SIG-M5 (cell line): ENCODE measurements at places on chromosomes 4 and X.

DNA sequence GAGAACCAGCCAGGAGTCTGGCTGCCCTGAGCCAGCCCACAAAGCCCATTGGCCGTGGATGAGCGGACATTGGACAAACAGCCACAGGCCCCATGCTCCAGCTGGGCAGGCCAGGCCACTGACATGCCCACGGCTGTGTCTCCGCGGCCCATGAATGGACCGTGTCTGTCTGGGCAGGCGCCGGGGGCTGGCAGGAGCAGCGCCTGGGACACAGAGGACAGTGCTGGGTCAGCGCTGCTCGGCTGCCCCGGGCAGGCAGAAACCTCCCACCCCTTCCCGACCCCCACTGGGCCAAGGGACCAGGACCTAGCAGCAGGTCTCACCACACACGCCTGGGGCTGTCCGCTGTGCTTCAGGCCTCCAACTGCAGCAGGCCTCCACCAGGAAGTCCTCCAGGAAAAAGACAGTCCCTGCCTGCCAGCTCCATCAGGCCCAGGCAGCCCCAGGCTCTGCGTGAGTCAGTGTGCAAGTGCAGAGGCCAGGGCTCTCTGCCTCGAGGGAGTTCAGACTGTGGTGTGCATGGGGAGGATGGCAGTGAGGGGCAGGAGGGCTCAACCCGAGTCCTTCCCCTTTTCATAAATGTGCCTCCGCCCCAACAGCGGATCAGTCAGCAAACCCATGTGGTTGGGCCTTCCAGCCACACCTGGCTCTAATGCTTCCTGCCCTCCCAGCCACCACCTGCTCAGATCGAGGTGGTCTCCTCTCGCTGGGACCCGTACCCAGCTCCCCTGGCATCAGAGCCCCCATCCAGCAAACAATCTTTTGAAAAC is 17.2 kb upstream of the FGFR3 start:
- no peak for DNase-seq

- DNase-seq = no peak
Observed at GRCh38 chr4:118858779-118859178, 22.9 kb upstream of the SEC24D start.

DNA sequence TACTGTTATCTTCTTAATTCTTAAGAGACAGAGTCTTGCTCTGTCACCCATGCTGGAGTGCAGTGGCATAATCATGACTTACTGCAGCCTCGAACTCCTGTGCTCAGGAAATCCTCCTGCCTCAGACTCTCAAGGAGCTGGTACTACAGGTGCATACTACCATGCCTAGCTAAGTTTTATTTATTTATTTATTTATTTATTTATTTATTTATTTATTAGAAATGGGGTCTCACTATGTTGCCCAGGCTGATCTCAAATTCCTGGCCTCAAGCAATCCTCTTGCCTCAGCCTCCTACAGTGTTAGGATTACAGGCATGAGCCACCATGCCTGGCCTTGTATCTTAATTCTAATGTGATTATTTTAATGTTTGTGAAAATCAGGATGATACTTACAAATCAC is 125.6 kb downstream of the THOC2 start:
- no peak for DNase-seq

DNA sequence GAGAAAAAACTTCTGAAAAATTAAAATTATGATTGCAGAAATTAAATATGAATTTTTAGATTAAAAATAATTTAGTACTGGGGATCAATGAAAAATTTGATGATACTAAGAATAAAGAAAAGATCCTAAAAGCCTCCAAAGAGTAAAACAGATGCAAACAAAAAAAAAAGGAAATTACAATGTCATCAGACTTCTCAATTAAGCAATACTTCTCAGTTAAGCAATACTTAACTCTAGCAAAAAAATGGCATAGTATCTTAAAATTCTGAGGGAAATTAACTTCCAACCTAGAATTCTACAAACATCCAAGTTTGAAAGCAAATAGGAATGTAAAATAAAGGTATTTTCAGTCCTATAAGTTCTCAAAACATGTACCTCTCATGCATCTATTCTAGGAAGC is 141.2 kb upstream of the INTU start:
- DNase-seq = no peak

GRCh38 chr4:5912614-5913019 is 19.7 kb upstream of the CRMP1 start:
- no peak for DNase-seq

DNA sequence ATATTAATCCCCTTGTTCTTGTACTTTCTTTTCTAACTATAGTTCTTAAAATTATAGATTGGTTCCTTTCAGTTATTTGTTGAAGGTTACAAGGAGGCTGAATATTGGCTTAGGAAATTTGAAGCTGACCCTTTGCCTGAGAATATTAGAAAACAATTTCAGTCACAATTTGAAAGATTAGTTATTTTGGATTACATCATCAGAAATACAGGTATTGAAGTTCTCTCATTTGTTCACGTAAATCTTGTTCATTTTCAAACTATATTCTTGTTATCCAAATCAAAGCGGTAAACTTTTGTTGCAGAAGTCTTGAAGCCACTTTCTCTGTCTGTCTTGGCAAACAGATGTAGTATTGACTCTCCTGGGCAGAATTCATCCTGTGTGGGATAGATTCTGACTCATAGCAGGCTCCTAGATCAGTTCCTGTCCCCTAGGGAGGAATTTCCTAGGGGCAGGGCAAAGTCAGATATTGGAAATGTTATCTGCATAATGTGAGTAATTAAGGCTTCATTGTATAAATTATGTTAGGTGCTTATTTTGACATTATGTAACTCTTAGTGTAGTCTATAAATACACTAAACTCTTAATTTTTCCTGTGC is 25.2 kb downstream of the PI4K2B start:
- DNase-seq = no peak

GRCh38 chrX:68867458-68868112 is 38.8 kb downstream of the EFNB1 start:
- DNase-seq = no peak

DNA sequence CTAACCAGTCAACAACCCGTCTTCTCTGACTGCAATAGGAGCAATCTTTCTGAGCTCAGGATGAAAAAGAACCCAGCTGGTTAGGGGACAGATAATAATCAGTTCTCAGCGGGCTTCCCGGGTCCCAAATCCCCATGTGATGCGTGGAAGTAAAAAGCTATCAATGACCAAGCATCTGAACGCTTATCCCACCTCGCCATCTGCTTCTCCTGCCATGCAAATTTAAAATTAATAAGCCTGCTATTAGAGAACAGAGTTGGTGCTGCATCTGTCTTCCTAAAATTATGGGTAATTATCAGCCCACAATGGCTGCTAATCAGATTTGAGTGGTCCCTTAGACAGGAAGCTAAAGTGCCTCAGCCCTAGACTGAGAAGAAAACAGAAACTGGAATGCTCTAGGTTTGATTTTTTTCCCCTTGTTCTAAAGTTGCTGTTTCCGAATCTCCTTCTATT is 37.5 kb downstream of the AFAP1 start:
- no peak for DNase-seq

DNA sequence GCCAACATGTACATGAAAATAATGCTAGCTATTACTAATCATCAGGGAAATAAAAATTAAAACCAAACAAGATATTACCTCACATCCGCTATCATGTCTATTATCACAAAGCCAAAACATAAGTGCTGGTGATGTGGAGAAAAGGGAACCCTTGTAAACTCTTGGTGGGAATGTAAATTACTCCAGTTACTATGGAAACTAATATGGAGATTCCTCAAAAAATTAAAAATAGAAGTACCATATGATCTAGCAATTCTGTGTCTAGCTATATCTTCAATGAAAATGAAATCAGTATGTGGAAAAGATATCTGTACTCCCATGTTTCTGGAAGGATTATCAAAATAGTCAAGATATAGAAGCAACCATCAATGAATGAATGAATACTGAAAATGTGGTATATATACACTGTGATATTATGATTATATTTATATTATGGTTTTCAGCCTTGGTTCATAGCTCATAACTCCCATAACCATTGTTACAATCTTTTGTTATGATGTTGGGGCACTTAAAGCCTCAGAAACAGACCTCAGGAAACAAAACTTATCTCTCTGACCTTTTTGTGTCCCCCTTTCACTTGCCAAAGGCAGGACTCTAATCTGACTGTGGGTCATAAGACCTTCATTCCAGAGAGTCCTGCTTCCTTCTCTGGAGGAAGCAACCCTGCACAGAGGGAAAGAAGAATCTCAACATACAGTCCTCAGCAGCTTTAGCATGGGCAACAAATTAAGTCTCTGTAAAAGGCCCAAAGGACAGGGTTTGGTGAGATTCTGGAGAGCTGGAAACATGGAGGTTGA is 933.2 kb downstream of the ADGRL3 start:
- DNase-seq = no peak
